ENCODE measurements at places on chromosomes 5 and 9. TPM values are rescaled to one million over a fixed set of nuclear protein-coding genes. Genes with fewer than 3 reads are reported as not detected.

DNA sequence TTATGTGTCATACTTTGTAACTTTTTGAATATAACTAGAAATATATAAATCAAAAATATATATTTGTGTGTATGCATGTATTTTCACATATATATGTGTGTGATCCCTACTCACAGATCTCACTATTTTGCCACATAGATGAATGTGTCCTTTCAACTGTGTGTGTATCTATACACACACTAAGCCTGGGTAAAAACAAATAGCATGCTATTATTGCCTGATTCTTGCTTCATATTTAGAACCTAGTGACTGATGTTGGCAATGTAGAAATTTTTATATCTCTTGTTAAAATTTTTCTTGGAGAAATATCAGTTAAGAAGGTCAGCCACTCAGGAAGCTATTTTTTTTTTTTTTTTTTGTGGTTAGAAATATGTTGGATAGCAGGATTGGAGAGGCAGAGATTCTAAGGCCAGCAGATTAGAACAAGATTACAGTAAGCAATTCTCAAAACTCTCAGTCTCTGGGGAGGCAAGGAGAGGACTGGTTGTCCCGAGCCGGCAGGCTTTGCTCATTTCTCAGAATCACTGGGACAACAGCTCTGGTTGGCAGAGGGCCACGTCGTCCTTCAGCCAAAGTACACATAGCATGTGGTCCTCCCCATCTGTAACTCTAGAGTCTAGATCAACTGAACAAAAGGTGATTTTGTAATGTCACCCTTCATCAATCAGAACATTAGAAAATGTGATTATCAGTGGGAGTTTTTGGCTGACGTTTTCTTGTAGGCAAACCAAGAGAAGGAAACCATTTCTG is 19.7 kb downstream of the C6 start:
- peak; percentile 90 for DNase-seq
- no peaks in the 10 kb centered on the region for H3K27me3 ChIP-seq
- peak overlapping the region; percentile 80 for H3K27ac ChIP-seq
- no peak overlapping the region for H3K4me3 ChIP-seq

Gene PCDHB12
- total RNA-seq = 3.7 TPM

Gene KCNIP1
- not detected for total RNA-seq

Gene ROR2
- 10.2 TPM for total RNA-seq

Gene PCDHA9
- total RNA-seq = 0.16 TPM

GRCh38 chr5:35188031-35188457 is 42.2 kb downstream of the PRLR start:
- no peak overlapping the region for H3K27ac ChIP-seq
- H3K27me3 ChIP-seq = no peaks in the 10 kb centered on the region
- no peak for DNase-seq
- H3K4me3 ChIP-seq = no peak overlapping the region

- H3K4me3 ChIP-seq = no peak overlapping the region
- H3K36me3 ChIP-seq = no peaks in the 10 kb centered on the region
- H3K27me3 ChIP-seq = no peaks in the 10 kb centered on the region
- no peaks in the 10 kb centered on the region for H3K4me1 ChIP-seq
Measured at GRCh38 chr5:157351802-157352092, 85.8 kb downstream of the CYFIP2 start.

Gene SCGB3A2
- total RNA-seq = not detected

- H3K36me3 ChIP-seq = no peaks in the 10 kb centered on the region
- H3K27ac ChIP-seq = no peak overlapping the region
- no peaks in the 10 kb centered on the region for H3K27me3 ChIP-seq
- H3K4me3 ChIP-seq = no peak overlapping the region
- DNase-seq = no peak
- H3K4me1 ChIP-seq = no peaks in the 10 kb centered on the region
Measured at GRCh38 chr9:108039493-108039892, 549.9 kb upstream of the KLF4 start.

GRCh38 chr9:131365546-131365945 is 28.3 kb upstream of the PRRC2B start:
- no peak overlapping the region for H3K4me3 ChIP-seq
- DNase-seq = no peak
- no peaks in the 10 kb centered on the region for H3K4me1 ChIP-seq
- no peaks in the 10 kb centered on the region for H3K36me3 ChIP-seq
- H3K27me3 ChIP-seq = no peaks in the 10 kb centered on the region

DNA sequence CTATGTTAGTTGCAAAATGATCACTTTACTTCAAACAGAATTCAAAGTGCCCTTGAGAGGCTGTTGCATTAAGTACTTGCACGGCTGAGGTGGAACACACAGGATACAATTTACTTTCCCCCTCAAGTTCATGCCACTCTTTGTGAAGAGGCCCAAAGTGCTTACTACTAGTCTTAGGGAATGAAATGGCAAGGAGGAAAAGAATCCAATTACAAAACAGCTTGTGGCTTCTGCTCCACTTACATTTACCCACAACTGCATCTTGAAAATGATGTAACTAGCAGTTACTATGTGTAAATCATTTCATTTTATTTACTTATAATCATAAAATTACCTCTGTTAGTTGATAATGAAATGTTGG is 14.6 kb downstream of the FOXD1 start:
- no peak overlapping the region for H3K27ac ChIP-seq
- H3K27me3 ChIP-seq = peaks cover 81% of the 10 kb centered on the region
- H3K4me3 ChIP-seq = no peak overlapping the region
- DNase-seq = no peak

DNA sequence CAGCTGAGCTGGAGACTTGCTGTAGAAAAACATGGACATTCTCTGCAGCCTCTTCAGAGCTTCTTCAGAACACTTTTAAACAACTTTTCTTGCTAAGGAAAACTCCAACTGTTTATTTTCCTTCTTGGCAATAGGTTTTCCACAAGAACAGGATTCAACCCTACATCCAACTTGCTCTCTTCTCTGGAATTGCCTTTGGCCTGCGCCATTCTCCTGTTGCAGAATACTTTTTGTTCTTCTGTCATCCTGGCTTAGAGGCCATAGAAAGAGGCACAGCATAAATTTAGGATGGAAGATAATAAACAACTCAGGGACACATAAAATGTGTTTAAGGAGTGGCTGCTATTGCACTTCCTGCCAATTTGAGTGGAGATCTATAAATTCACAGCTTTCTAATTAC is 54.7 kb upstream of the ICE1 start:
- no peaks in the 10 kb centered on the region for H3K4me1 ChIP-seq
- H3K27ac ChIP-seq = no peak overlapping the region
- H3K4me3 ChIP-seq = no peak overlapping the region
- H3K36me3 ChIP-seq = no peaks in the 10 kb centered on the region

- H3K27ac ChIP-seq = no peak overlapping the region
- no peaks in the 10 kb centered on the region for H3K4me1 ChIP-seq
- H3K27me3 ChIP-seq = no peaks in the 10 kb centered on the region
- no peak overlapping the region for H3K4me3 ChIP-seq
- H3K36me3 ChIP-seq = no peaks in the 10 kb centered on the region
Measured at GRCh38 chr5:16679863-16680262, 63.1 kb upstream of the RETREG1 start.

DNA sequence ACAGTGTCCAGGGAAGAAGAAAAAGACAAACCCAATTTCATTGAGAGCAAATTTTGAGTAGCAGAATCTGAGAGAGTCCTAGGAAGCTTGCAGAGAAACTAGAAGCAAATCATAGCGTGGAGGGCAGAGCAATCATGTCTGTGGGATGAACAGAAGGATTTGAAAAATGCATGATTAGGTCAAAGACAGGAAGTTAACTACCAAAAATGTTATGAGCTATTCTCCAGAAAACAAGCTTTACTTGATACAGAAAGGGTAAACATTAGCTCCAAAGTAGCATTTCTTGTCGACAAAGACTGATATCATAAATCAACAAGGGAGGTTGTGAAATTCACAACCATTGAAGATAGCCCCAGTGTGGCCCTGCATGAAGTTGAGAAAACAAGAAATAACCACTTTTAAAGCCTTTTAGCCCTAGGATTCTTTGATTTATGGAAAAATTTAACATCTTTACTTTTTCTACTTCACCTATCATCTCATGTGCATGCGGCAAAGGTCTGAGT is 97.7 kb upstream of the MEGF10 start:
- no peak overlapping the region for H3K27ac ChIP-seq
- no peak for DNase-seq
- H3K27me3 ChIP-seq = no peaks in the 10 kb centered on the region
- no peaks in the 10 kb centered on the region for H3K36me3 ChIP-seq

- H3K27me3 ChIP-seq = no peaks in the 10 kb centered on the region
- H3K27ac ChIP-seq = no peak overlapping the region
Measured at GRCh38 chr9:16207161-16207560, 654.3 kb downstream of the CCDC171 start.

GRCh38 chr9:95509851-95510708 is 6.7 kb downstream of the PTCH1 start:
- DNase-seq = no peak
- H3K4me1 ChIP-seq = no peaks in the 10 kb centered on the region
- H3K27ac ChIP-seq = peak overlapping the region; percentile 82
- H3K36me3 ChIP-seq = no peaks in the 10 kb centered on the region

- H3K27me3 ChIP-seq = no peaks in the 10 kb centered on the region
- no peaks in the 10 kb centered on the region for H3K4me1 ChIP-seq
- no peak overlapping the region for H3K4me3 ChIP-seq
- H3K27ac ChIP-seq = no peak overlapping the region
- no peaks in the 10 kb centered on the region for H3K36me3 ChIP-seq
- DNase-seq = no peak
Measured at GRCh38 chr5:88745093-88745696, 137.8 kb downstream of the MEF2C start.

DNA sequence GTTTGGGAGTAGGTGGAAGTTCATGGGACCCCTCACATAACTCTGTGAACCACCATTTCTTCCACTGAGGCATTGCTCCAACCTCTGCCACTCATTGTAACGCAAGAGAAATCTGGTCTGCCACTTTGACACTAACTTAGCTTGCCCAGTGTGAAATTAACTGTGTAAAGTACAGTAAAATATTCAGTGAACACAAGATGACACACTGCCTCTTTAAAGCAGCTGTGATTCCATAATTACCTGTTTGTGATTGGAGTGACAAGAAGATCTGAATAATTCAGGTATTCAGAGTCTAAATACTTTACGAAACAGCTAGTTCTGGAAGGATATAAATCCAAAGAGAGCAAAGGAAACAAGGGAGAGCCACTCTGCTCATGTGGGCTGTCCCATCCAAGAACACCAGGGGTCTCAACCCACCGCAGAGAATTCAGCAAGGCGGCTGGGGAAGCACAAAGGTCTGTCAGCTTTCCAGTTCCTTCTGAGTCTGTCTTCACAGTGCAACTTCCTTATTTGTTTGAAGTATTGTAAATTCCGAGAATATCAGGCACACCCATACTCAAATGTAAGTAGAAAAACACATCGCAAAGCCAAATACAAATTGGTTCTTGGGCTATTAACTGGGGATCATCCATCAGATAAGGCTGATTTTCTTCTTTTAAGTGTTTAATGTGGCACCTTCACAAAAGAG is 86.9 kb downstream of the GNAQ start:
- no peak overlapping the region for H3K4me3 ChIP-seq
- DNase-seq = no peak
- peaks cover 9% of the 10 kb centered on the region for H3K4me1 ChIP-seq

Gene TLX3
- total RNA-seq = not detected

DNA sequence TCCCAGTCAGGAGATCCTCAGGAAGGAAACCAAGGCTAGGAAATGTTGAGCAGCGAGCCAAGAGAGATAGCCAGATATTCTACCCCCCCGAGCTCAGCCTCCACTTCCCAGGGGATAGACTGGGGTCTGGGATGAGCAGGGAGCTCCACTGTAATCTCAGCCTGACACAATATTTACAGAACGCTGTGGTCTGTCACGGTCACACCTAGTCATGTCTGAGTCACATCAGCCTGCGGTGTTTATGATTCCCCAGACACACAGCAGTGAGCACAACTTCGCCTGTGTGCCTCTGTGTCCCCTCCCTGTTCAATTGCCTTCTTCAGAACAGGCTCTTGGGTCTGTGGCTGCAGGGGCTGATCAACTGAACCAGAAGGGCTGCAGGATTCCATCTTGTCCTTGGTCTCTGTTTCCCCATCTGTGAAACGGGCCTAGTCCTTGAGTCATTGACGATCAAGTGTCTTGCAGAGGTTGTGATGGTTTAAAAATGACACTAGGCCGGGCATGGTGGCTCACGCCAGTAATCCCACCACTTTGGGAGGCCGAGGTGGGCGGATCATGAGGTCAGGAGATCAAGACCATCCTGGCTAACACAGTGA is 8.6 kb upstream of the PRRX2 start:
- H3K27me3 ChIP-seq = no peaks in the 10 kb centered on the region
- no peaks in the 10 kb centered on the region for H3K4me1 ChIP-seq
- H3K36me3 ChIP-seq = no peaks in the 10 kb centered on the region

Gene TRAF1
- total RNA-seq = 4.9 TPM

DNA sequence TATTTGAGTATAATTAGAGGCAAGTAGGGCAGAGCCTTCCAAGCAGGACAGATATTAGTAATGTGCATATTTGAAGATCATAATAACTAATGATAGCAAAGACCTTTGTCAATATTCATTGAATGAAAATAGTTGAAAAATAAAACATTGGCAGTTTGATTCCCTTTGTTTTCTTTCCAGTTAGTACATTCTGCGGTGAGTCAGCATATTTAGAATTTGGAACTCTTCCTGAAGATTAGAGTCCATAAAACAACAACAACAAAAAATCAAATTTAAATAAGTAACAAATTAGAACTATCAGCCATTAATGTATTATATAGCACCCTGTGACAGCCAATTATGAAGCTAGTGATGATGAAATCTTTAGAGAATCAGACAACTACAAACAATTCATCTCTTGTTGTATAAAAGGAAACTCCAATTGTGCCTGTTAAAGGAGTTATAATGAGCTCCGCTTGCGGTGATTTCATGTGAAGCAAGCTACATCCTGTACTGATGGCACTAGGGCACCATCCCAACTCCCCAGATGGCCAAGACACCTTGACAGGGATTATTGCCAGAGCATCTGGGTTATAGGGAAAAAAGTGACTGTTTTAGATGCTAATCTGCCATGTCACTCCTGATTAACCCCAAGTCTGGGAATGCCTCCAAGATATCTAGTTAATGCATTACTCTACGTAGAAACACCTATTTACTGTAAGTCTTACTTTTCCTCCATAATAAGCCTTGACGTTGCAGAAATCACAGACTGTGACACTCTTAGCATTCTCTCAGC is 6.8 kb downstream of the IFNA8 start:
- no peaks in the 10 kb centered on the region for H3K27me3 ChIP-seq
- H3K27ac ChIP-seq = no peak overlapping the region
- H3K4me3 ChIP-seq = no peak overlapping the region

Gene SPATA24
- total RNA-seq = 2.2 TPM

DNA sequence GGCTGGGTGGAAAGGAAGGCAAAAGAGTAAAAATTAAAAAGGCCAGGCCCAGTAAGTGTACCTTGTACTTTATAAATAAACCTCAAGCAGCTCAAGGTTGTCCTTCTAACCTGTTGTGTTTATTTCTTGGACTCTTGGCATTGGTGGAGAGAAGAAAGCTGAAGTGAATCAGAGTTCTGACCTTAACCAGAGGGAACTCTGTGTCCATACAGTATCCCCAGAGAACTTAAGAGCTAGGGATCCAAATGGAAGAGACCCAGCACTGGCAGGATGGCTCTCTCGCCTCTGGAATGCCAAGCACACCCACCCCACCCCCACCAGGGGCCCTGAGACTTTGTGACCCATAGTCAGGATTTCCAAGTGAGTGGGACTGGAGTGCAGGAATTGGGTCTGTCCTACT is 14.2 kb downstream of the NUDT2 start:
- H3K27ac ChIP-seq = peak overlapping the region; percentile 8
- H3K4me3 ChIP-seq = no peak overlapping the region
- no peaks in the 10 kb centered on the region for H3K27me3 ChIP-seq
- no peaks in the 10 kb centered on the region for H3K4me1 ChIP-seq
- no peak for DNase-seq

Data from breast epithelium (tissue), 4 donors.